ENCODE measurements at places on chromosomes 13 and 19. TPM values are rescaled to one million over a fixed set of nuclear protein-coding genes. Genes with fewer than 3 reads are reported as not detected.

The U2AF1L4 gene
- total RNA-seq = 17.8 TPM

The GPC6 gene
- 27.5 TPM for total RNA-seq

The C19orf44 gene
- total RNA-seq = 0.54 TPM

The SLC7A9 gene
- total RNA-seq = not detected

The RFX2 gene
- total RNA-seq = 4.2 TPM

The CCNE1 gene
- 8.3 TPM for total RNA-seq

The GPR183 gene
- total RNA-seq = not detected

The SYCN gene
- not detected for total RNA-seq

The NLRP4 gene
- not detected for total RNA-seq

The SRRM5 gene
- not detected for total RNA-seq

The LRP3 gene
- total RNA-seq = 31.9 TPM

The CRX gene
- not detected for total RNA-seq

The RASL11A gene
- 5.8 TPM for total RNA-seq

The NCR1 gene
- not detected for total RNA-seq

The SMIM44 gene
- not detected for total RNA-seq

The MBD3L2 gene
- total RNA-seq = not detected

The ZNF221 gene
- 7.5 TPM for total RNA-seq

The KIR2DL1 gene
- not detected for total RNA-seq

The WDR88 gene
- total RNA-seq = not detected

The LILRB2 gene
- total RNA-seq = not detected

The ICAM5 gene
- 4.5 TPM for total RNA-seq

The PLK5 gene
- total RNA-seq = not detected

The VSTM2B gene
- not detected for total RNA-seq

The ONECUT3 gene
- not detected for total RNA-seq

The SOHLH2 gene
- total RNA-seq = not detected

The TGFBR3L gene
- total RNA-seq = not detected

The C19orf25 gene
- total RNA-seq = 37.4 TPM

The EXOC3L2 gene
- total RNA-seq = 0.18 TPM

The ALOX5AP gene
- not detected for total RNA-seq

The ZNF780A gene
- 9.4 TPM for total RNA-seq

The LGALS14 gene
- total RNA-seq = not detected

The SYNGR4 gene
- not detected for total RNA-seq

The OR4F17 gene
- not detected for total RNA-seq

The LRRC25 gene
- total RNA-seq = not detected

The LIM2 gene
- total RNA-seq = not detected

The CALR3 gene
- total RNA-seq = not detected

The NAPSA gene
- 0.16 TPM for total RNA-seq

The POU2F2 gene
- total RNA-seq = not detected

The CEACAM7 gene
- not detected for total RNA-seq

All from cardiac atrium fibroblast (primary cell).